HL-60 (cell line): ENCODE measurements at places on chromosomes 12 and 14.

DNA sequence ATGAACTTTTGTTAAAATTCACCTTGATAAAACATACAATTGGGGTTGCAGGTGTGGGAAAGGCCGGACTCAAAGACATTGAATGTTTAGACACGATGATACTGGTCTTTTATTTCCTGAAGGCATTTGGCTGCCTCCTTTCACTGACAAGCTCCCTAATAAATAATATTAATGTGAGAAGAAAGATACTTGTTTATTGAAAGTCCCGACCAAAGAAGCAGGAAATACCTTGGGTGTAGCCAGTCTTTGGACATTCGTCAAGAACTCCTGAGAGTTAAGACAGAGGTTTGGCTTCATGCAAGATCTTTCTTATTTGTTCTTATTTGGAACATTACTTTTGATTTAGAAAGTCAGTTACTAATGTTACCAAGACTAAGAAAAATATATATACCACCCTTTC, 1133.8 kb upstream of the SEL1L start:
- no peak for DNase-seq

DNA sequence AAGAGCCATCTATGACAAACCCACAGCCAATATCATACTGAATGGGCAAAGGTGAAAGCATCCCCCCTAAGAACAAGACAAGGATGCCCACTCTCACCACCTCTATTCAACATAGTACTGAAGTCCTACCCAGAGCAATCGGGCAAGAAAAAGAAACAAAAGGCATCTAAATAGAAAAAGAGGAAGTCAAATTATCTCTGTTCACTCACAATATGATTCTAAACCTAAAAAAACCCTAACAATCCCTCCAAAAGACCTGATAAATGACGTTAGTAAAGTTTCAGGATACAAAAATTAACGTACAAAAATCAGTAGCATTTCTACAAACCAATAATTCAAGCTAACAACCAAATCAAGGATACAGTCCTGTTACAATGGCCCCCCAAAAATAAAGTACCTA, 26.9 kb downstream of the MDM1 start:
- no peak for DNase-seq

- no peak for DNase-seq
Measured at GRCh38 chr12:131103669-131104462, 150.2 kb downstream of the ADGRD1 start.

GRCh38 chr12:43893670-43894069, 57.8 kb downstream of the TMEM117 start:
- no peak for DNase-seq

DNA sequence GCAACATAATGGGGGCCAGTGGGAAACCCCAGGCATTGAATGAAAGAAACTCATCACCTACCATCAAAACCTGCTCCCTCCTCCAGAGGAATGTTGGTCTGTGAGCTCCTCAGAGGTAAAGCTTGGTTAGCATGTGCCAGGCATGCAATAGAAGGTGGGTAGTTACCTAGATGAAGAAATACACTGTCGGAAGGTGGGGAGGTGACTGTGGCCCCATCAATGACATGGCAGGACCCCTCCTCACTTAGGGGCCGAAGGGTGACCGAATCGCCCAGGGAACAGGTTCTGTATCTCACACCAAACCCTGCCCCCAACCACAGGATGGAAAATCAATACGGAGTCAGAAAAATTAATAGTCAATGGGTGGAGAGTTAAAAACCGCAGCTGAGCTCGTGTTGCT, 135.6 kb downstream of the BCL11B start:
- DNase-seq, result no peak

DNA sequence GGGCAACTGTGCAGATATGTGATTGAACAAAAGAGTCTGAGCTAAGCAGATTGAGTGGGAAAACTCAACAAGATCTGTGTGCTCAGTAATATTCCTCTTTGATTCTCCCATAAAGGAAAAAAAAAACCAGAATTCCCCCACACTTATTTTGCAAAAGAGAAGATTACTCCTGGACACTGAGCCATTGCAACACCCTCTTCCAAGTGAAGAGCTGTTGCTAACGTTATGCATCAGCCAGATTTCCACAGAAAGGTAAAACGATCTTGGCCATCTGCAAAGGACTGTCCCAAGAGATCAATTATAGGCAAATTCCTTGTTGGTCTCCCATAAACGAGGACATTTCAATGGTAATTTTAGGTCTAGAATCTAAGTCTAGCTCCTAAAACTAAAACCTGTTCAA, 587.7 kb downstream of the C12orf50 start:
- no peak for DNase-seq

DNA sequence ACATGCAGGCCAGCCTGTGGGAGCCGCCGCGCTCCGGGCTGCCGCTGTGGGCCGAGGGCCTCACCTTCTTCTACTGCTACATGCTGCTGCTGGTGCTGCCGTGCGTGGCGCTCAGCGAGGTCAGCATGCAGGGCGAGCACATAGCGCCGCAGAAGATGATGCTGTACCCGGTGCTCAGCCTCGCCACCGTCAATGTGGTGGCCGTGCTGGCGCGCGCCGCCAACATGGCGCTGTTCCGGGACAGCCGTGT, 2.9 kb downstream of the TMEM121 start:
- DNase-seq, result no peak

- DNase-seq, result no peak
Measured at GRCh38 chr14:103112400-103113243, 10.6 kb upstream of the TNFAIP2 start.

DNA sequence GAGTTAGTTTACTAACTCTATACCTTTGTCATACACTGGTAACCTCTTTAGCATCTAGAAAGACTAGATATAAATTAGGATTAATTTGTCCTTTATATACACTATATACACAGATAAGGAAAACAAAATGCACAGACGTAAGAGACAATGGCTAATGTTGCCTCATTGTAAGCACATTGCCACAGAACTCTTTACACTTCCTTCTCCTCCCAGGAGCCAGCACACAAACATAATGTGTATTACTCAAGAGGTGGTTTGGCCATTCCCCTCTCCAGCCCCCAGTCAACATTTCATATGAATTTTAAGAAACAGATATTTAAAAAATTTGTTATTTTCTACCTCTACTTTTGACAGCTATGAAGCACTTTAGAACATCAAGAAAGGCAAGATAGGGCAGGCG, 131.4 kb upstream of the OR4E1 start:
- peak; percentile 52 for DNase-seq

- no peak for DNase-seq
Measured at GRCh38 chr14:65159281-65160062, 57.2 kb upstream of the MAX start.

GRCh38 chr12:62032870-62033269, 227.3 kb upstream of the USP15 start:
- DNase-seq, result no peak

DNA sequence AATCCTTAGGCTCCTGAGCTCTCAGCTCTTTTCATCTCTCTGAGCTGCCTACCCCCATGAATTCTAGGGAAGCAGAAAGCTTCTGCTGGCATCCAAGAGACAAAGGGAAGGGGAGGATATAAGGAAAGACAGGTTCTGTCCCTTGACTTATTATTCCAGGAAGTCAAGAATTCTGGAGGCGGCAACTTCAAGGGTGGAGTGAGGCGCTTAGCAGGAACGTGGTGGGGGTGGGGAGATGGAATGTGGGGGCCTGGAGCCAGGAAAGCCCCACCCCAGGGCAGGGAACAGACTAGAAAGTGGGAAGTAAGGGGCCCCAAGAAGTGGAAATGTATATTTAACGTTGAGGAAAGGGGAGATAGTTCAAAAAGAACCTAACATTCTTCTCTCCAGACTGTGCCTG, 1.4 kb downstream of the CALCOCO1 start:
- DNase-seq, result no peak
